ENCODE measurements at places on chromosomes 6 and 20. TPM values are rescaled to one million over a fixed set of nuclear protein-coding genes. Genes with fewer than 3 reads are reported as not detected.
A peak's percentile ranks its signal among the peaks of the same experiment; 100 is the strongest.

NCOA3 gene
- 36.6 TPM for total RNA-seq

DNA sequence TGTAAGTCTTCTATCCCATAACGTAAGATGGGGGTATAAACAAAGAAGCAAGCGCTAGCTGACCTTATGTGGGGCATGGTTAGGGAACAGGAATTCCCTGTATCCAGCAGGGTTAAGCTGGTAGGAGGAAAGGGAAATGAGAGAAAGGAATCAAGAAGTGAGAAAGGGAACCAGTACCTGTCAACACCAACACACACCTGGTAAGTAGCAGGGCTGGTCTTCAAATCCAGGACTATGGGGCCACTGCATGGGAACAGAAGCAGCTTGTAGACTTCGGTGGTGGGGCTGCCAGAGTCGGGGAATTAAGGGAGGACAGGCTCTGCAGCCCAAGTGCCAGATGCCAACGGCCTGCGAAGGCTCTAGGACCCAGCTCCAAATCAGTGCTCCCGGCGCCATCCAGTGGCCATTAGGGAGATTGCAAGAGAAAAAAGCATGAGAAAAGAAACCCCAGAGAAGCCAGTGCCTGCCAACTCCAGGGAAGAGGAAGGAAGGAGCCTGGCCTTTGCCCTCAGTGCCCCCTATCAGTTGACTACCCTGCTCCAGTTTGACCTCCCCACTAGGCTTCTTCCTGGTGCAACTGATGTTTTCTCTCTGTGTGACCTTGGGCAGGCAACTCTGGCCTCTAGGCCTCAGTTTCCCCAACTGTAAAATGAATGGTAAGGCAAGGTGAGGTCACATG is 15.8 kb upstream of the RBPJL start:
- DNase-seq: peak; percentile 83
- H3K4me3 ChIP-seq: no peak overlapping the region
- no peak overlapping the region for H3K27ac ChIP-seq
- H3K27me3 ChIP-seq: peaks cover 12% of the 10 kb centered on the region
- no peaks in the 10 kb centered on the region for H3K4me1 ChIP-seq
- H3K36me3 ChIP-seq: no peaks in the 10 kb centered on the region

PHACTR3 gene
- total RNA-seq: not detected

GRCh38 chr6:38612143-38612965 is 27.4 kb downstream of the BTBD9 start:
- peaks cover 23% of the 10 kb centered on the region for H3K4me1 ChIP-seq
- peak overlapping the region; percentile 63 for H3K27ac ChIP-seq
- H3K36me3 ChIP-seq: no peaks in the 10 kb centered on the region
- 0 out of 2 replicates have a peak overlapping the region, but pooled peaks have one; percentile 8 for H3K4me3 ChIP-seq
- H3K27me3 ChIP-seq: no peaks in the 10 kb centered on the region
- peak; percentile 80 for DNase-seq

- H3K4me1 ChIP-seq: peaks cover 8% of the 10 kb centered on the region
- no peak overlapping the region for H3K4me3 ChIP-seq
- H3K27ac ChIP-seq: no peak overlapping the region
- H3K27me3 ChIP-seq: no peaks in the 10 kb centered on the region
- no peak for DNase-seq
Measured at GRCh38 chr20:51583499-51583898, 41.0 kb upstream of the NFATC2 start.
